Coronary artery (tissue), 2 donors: ENCODE measurements at places on chromosomes 5 and 9.

GRCh38 chr5:84436866-84437265 is 52.2 kb upstream of the EDIL3 start:
- DNase-seq: no peak

GRCh38 chr5:159858871-159859270 is 57.4 kb upstream of the ADRA1B start:
- no peak for DNase-seq

DNA sequence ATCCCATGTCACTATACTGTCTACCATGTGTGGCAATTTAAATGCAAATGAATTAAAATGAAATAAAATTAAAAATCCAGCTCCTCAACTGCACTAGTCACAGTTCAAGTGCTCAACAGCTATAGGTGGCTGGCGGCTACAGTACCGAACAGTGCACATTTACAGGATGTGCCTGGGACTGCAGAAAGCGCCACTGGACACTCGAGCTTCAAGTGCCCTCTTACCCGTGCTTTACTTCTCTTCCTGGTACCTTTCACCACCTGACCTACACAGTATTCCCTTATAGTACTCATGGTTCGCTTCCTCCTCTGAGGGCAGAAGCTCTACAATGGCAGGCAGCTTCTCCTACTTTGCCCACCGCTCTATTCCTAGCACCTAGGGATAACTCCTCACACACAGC is 166.6 kb downstream of the FANCC start:
- DNase-seq: no peak

DNA sequence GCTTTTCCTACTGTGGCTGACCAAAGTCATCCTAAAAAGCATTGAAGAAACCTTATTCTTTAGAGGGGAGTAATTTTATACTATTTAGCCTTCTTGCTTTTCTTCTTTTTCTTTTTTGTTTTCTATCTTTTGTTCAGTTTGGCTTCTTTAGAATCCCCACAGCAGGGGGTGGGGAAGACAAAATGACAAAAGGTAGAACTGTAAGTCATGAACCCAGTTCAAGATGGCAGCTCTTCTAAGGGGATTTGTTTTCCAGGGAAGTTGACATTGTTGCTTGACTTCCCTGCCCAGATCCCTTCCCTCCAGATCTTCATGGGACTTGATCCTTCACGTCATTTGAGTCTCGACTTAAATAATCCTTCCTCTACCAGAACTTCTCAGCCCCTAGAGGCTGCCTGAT is 692.4 kb upstream of the DMAC1 start:
- DNase-seq: no peak

- no peak for DNase-seq
Observed at GRCh38 chr5:18216016-18216415, 581.8 kb downstream of the TAF11L14 start.

GRCh38 chr9:73543727-73544126 is 392.1 kb downstream of the ANXA1 start:
- DNase-seq: no peak

DNA sequence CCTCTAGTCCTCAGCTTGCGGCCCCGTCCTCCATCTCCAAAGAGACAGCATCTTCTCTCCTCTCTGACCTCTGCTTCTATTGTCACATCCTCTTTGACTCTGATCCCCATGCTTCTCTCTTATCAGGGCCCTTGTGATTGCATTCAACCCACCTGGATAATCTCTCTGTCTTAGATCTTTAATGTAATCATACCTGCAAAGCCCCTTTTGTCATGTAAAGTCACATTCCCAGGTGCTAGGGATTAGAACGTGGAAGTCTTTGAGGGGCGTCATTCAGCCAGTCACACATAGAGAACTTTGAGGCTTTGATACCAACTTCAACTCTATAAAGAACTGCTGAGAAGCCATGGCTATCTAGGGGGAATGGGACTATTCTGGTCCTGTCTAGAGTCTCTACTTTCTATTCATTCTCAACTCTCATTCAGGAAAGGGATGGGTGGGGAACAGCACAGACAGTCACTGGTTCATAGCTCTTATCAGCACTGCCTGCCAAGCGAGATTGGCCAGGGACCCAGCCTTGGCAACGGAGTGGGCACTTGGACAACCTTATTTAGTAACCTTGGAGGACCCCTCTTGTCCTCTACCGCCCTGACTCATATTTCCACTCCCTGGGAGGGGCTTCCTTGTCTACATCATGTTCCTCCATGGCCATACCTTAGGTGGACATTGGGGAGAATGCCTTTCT is 29.0 kb downstream of the TAS2R1 start:
- no peak for DNase-seq

DNA sequence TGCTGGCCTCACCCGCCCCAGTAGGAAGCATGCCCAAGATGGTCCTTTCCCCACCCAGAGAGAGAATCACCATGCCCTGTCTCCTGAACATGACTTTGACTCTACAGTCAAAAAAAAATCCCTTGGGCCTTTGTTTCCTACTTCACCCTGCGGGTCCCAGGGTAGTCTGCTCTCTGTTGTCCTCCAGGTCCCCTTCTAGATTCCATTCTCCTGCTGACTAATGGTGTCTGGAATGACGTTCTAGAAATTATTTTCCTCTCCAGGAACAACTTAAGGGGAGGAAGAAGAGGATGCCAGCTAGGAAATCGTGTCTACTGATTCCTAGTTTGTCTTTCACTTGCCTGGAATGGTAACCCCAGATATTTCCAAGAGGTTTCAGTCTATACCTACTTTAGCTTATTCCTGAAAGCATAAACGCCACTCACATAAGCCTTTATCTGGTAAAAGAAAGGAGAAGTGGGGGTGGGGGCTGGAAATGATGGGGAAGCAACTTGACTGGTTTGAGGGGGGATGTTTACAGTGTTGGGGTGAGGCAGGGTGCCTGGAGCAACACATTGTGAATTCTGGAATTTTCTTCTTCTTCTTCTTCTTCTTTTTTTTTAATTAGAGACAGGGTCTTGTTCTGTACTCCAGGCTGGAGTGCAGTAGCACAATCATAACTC is 93.9 kb downstream of the SNX18 start:
- DNase-seq: no peak

- DNase-seq: no peak
Observed at GRCh38 chr9:109478051-109478563, 20.0 kb downstream of the PTPN3 start.

- no peak for DNase-seq
Observed at GRCh38 chr5:15286650-15287049, 213.3 kb upstream of the FBXL7 start.

DNA sequence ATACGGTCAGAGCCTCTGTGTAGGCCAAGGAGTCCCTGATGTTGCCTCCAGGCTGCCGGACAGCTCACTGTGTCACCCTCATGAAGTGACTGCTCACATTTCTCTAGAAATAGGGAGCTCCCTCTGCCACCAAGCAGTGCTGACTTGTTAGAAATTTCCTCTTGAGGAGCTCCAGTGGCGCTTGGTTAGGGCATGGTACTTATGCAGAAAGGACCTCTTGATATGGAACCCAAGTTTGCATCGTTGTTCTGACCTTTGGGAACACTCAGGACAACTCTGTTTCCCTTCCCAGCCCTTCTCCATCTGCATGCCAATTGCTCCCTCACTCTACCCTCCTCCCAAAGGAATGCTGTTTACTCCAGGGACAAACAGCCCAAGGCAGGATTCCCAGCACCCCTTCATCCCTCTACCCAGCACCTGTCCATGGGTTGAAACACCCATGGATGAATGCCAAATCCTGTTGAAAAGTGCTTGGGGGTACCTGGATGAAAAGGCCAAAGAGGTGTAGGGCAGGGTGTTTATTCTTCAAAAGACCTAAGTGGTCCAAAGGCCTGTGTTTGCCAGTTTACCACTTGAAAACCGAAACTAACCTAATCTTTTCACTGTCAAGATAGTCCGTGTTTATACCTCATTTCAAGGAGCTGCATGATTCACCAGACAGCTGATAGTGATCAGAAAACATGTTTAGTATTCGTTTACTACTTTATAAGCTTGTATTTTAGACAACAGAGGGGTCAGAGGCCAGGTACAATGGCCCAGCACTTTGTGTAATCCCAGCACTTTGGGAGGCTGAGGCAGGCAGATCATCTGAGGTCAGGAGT is 51.1 kb downstream of the KLF4 start:
- no peak for DNase-seq

DNA sequence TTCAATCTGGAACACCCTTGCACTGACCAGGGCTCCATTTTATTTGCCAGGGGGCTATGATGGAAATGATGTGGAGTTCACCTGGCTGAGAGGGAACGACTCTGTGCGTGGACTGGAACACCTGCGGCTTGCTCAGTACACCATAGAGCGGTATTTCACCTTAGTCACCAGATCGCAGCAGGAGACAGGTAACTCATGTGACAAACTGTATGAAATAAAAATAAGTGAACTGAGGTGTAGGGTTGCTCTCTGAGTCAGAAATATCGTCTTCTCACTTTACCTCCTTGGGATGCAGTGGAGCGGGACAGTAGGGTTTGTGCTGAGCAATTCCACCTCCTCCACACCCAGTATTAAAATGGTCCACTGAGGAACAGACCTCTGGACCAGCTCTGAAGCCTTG is 22.1 kb downstream of the GABRP start:
- DNase-seq: no peak
